ENCODE measurements at places on chromosomes 2 and 18.

GRCh38 chr2:61380056-61380881 is 90.6 kb downstream of the USP34 start:
- no peak for DNase-seq

DNA sequence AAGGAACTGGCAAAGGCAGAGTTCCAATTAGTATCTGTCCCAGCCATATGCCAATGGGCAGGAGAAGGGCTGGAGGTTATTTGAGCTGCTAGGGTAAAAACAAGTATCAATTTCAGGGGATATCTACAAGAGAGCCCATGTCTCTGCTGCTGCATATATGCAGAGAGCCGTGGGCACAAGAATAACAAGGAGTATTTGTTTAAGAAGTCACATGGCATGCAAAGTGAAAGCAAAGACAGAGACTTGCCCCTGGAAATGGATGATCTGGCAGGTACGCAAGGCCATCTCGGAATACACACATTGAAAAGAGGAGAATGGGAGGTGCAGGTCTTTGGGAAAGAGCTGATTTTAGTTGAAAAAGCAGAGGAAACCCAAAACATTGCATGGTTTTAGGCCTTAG is 170.6 kb downstream of the EVA1A start:
- no peak for DNase-seq

- DNase-seq: no peak
Measured at GRCh38 chr18:58514773-58515172, 114.1 kb downstream of the ALPK2 start.

DNA sequence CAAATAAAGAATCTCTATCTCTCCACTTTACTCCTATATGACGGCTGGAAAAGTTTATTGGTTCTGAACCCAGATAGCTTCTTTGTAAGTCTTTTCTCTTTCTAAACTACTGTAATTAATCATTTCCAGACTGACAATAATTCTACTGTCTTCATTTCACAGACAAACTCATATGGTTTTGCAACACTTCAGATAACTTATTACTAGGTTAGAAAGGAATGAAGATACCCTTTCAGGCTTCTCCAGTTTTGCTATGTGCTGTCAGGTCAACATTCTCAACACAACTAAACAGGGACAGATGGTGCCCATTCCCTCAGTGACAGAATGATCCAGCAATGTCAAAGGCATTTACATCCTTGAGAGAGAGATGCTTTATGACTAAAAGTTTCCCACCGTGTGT is 198.5 kb upstream of the ITGA4 start:
- DNase-seq: no peak

- DNase-seq: no peak
Measured at GRCh38 chr2:48651158-48651790, 33.6 kb downstream of the GTF2A1L start.

DNA sequence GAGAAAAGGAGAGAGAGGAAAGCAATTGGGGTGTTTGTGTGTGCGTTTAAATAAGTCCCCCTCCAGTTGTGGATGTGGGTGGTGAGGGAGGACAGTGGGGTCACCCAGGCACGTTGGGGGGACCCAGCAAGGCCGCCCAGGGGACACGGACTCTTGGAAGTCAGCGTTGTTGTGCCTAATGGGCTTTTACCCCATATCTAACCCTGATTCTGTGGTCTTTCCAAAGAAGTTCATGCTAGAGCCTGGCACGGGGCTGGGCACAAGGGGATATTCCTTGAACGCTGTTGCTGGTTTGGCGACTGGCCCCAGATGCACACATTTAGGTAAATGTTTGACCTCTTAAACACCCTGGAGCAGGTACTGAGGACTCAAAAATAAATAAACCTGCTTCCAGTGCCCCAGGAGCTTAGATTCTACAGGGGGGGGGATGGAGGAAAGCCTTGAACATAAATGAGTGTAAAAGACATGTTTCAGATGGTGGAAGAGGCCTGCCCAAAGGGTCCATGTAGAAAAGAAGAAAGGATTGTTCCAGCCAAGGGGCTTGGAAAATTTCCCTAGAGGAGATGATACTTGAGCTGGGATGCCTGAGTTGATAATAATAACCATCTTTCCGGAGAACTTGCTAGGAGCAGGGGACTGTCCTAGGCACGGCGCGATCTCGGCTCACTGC is 97.7 kb upstream of the SIX3 start:
- no peak for DNase-seq

- DNase-seq: no peak
Measured at GRCh38 chr2:66498289-66498975, 63.5 kb downstream of the MEIS1 start.

DNA sequence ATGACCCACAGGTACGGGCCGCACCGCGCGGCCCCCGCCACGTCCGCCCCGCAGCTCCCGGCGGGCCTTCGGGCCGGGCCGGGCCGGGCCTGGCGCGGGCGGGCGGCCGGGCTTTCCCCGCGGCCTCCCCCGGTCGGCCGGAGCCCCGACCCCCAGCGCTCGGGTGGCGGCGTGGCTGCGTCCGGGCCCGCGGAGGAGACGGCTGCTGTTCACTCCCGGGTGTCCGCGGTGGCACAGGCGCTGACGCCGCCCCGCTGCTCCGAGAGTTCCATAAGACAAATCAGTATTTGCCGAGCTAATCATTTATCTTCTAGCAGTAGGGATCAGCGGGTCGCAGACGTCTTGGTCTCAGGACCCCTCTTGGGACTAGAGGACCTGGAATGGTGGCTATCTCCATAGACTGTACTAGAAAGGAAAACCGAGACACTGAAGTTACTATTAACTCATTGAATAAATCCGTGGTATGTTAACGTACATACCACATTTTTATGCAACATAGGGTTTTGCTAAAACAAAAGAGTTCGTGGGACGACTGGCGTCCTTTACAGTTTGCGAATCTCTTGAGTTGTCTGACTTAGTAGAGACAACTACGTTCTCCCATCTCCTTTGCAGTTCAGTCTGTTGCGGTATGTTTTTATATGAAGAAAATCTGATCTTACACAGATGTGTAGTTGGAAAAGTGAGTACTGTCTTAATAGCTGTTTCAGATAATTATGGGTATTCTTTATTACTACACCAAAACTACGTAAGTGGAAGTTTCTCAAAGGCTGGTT is 500 bp downstream of the LIMS1 start:
- DNase-seq: no peak

- peak; percentile 59 for DNase-seq
Measured at GRCh38 chr18:39019989-39020388, 1454.4 kb upstream of the CELF4 start.

GRCh38 chr2:142769761-142770160 is 107.7 kb upstream of the KYNU start:
- DNase-seq: no peak

DNA sequence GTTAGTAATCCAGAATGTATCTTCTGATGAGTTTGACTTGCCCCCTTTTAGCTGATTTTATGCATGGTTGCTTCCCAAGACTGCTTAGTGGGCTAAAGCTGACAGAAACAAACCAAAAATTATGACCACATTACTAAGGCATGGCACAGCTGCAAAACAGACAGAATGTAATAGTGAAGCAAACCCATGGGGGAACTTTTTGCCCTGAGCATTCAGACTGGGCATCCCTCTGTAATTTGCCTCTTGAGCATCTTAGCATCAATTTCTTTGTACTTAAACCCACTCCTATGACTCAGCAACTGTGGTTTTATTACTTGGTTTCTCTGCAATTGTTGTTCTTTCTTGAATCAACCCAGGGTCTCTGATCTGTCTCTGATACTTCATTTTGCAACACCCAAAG is 487.3 kb upstream of the DCC start:
- no peak for DNase-seq

DNA sequence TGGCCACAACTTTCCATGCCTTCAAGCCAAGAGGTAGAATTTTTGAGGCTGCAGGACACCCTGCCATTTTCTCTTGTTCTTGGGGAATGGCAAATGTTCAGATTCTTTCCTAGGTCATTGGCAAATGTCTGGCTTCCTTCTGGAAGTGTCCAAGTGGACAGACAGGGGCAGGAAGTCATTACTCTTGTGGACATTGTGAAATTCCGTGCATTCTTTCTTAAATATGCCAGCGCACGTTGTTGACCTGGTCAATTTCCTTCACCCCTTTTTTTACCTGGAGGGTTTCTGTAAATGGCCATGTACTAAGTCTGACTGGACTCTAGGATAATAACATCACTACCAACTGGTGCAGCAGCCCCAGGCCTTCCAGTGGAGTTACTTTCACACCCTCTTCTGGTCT is 13.9 kb downstream of the ASB18 start:
- no peak for DNase-seq

- no peak for DNase-seq
Measured at GRCh38 chr2:98505311-98505808, 60.7 kb downstream of the INPP4A start.

GRCh38 chr2:117856415-117857210 is 42.1 kb downstream of the DDX18 start:
- no peak for DNase-seq

- DNase-seq: no peak
Measured at GRCh38 chr2:217183471-217183870, 323.6 kb upstream of the TNP1 start.

DNA sequence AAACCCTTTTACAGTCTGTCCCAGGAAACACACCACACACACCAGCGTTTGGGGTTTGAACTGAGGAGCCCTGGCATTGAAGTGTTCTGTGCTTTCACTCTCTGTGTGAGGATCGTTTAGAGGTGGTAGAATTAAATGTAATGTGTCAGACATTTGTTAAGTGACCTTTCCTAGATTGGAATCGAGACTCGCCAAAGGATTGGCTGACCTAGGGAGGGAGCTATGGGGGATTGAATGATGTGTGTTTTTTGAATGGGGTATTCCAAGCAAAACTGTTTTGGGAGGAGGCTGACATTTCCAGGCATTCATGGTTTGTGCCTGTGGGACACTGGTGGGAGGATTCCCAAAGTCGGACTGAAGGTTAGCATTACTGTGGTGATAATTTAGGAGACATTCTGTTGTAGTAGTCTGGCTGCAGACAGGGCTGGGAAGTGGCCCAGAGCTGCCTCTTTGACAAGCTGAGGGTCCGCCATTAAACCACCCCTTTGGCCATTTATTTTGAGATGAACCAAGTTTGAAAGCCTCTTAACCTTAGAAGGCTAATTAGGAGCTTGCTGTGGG is 1.7 kb downstream of the MYO1B start:
- DNase-seq: no peak

DNA sequence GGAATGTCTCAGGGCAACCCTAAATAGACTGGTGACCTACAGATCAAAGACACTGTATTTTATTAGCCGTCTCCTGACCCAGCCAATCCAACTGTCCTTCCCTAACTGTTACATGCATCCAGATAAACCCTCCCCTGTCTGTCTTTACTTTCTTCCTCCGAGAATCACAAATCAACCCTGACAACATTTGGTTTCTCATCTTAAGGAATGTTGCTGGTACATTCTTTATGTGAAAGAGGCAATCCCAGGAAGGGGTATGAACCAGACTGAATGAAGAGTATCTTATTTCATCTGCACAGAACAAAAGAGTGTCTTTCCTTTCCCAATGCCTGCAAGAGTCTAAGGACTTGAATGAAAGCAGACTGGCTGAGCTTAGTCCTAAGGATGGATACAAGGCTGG is 113.9 kb upstream of the LTBP1 start:
- no peak for DNase-seq

GRCh38 chr2:196967116-196967515 is 40.6 kb upstream of the PGAP1 start:
- DNase-seq: no peak

- DNase-seq: no peak
Measured at GRCh38 chr2:26770986-26771586, 7.0 kb downstream of the SLC35F6 start.

DNA sequence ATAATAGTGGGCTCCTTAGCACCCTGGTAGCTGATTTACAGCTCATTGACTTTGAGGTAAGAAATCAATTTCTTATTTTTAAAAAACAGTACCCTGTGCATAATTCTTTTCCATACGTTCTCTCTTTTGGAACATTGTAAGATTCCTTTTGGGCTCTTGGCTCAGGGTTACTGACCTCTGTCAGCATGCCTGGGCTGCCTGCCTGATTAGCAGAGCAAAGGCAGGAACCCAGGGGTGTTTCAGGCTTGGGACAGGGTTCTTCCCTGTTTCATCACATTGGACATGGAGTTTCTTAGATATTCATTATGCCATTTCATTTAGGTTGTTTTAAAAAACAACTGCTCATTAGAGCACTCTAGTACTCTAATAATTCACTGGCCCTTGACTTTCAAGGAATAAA is 73.8 kb upstream of the ITM2C start:
- no peak for DNase-seq

DNA sequence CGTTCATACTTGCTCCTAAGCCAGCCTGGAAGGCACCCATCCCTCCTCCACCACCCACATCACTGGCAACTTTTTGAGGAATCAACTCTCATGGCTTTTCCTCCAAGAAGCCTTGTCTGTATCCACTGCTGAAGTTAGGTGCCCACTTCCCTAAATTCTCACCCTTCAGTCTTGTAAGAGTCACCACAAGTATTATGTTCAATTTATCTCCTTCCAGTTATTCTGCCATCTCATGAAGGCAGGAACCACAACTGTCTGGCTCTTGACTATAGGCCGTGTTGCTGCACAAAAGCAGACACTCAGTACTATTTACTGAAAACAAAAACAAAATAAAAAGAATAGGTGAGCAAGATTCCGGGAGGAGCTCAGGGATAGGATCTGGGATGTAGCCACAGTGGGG is 234.8 kb downstream of the CYRIA start:
- DNase-seq: no peak

DNA sequence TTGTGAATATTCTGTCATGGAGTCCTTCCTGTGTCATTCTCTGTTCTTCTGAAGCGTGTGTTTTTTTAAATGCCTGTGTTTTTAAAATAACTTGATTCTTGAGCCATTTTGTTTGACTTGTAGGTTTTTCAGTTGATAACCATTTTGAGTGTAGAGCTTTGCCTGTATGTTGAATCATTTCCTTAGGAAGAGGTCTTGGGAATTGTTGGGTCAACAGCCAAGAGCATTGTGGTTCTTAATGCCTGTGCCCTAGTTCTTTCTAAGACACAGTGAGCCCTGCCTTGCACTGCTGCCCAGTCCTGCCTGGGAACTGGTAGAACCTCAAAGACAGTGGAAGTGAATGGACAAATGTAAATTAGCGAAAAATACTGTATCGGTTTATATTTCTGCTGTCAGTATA is 25.9 kb downstream of the RAB12 start:
- no peak for DNase-seq

Data from COR-L47 (cell line).